ENCODE measurements at places on chromosomes 13 and 19.

GRCh38 chr13:72963762-72964161 is 95.0 kb upstream of the KLF5 start:
- H3K27ac ChIP-seq, result no peak overlapping the region
- H3K4me3 ChIP-seq, result no peak overlapping the region
- no peak for DNase-seq

DNA sequence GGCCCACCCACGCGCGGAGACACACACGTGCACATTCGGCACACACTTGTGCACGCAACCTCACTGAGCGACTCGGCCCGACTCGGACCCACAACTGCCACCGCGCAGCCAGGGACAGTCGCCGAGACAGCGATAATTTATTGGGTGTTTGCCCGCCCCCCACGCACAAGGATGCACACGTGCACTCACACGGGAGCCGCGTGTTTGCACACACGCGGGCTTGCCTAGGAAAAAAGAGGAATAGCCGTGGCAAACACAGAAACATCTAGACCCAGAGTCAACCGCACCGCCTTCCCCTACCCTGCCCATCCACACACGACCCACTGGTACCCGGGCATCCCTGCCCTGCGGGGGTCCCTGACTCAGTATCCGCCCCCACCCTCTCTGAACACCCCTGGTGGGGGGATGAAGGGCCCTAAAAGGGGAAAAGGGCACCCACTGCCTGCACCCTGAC is 1.1 kb upstream of the SSBP4 start:
- DNase-seq, result no peak
- H3K36me3 ChIP-seq, result peaks cover 9% of the 10 kb centered on the region
- H3K4me1 ChIP-seq, result peaks cover 65% of the 10 kb centered on the region
- H3K27me3 ChIP-seq, result no peaks in the 10 kb centered on the region
- H3K4me3 ChIP-seq, result peak overlapping the region; percentile 74

- DNase-seq, result no peak
- H3K36me3 ChIP-seq, result no peaks in the 10 kb centered on the region
- no peak overlapping the region for H3K4me3 ChIP-seq
- H3K27ac ChIP-seq, result no peak overlapping the region
Measured at GRCh38 chr13:26895081-26895807, 134.7 kb upstream of the GPR12 start.

GRCh38 chr19:44776402-44777096 is 1.1 kb upstream of the CBLC start:
- H3K27me3 ChIP-seq, result no peaks in the 10 kb centered on the region
- H3K36me3 ChIP-seq, result no peaks in the 10 kb centered on the region
- DNase-seq, result no peak
- no peak overlapping the region for H3K27ac ChIP-seq

GRCh38 chr19:41401483-41401882 is 3.9 kb downstream of the BCKDHA start:
- peaks cover 3% of the 10 kb centered on the region for H3K36me3 ChIP-seq
- H3K27me3 ChIP-seq, result no peaks in the 10 kb centered on the region
- H3K27ac ChIP-seq, result no peak overlapping the region
- H3K4me3 ChIP-seq, result no peak overlapping the region
- H3K4me1 ChIP-seq, result peaks cover 16% of the 10 kb centered on the region
- no peak for DNase-seq

- H3K27ac ChIP-seq, result no peak overlapping the region
- H3K36me3 ChIP-seq, result no peaks in the 10 kb centered on the region
- H3K4me3 ChIP-seq, result no peak overlapping the region
- no peaks in the 10 kb centered on the region for H3K27me3 ChIP-seq
- H3K4me1 ChIP-seq, result no peaks in the 10 kb centered on the region
- DNase-seq, result no peak
Measured at GRCh38 chr13:94031609-94032008, 447.9 kb downstream of the DCT start.

- no peak overlapping the region for H3K27ac ChIP-seq
- H3K27me3 ChIP-seq, result no peaks in the 10 kb centered on the region
- DNase-seq, result no peak
Measured at GRCh38 chr13:100439247-100439970, 149.2 kb downstream of the GGACT start.

DNA sequence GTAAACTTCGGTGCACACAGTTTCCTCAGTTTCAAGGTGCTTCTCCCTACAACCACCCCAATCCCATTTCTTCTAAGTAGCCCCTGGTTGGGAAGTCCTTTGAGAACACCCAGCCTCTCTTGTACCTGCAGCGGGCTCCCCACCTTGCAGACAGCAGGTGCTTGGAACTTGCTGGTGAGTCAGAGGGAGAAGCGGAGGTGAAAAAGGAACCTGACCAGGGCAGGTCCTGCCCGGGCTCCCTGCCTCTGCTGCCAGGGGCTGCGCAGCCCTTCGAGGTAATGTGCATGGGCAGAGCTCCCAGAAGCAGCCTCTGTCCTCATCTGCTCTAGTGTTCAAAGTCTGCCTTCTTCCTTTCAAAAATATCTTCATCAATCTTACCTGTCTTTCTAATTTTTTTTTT is 274.0 kb upstream of the SOX1 start:
- H3K4me3 ChIP-seq, result no peak overlapping the region
- no peaks in the 10 kb centered on the region for H3K27me3 ChIP-seq
- H3K27ac ChIP-seq, result no peak overlapping the region
- no peaks in the 10 kb centered on the region for H3K4me1 ChIP-seq
- DNase-seq, result no peak
- H3K36me3 ChIP-seq, result no peaks in the 10 kb centered on the region

DNA sequence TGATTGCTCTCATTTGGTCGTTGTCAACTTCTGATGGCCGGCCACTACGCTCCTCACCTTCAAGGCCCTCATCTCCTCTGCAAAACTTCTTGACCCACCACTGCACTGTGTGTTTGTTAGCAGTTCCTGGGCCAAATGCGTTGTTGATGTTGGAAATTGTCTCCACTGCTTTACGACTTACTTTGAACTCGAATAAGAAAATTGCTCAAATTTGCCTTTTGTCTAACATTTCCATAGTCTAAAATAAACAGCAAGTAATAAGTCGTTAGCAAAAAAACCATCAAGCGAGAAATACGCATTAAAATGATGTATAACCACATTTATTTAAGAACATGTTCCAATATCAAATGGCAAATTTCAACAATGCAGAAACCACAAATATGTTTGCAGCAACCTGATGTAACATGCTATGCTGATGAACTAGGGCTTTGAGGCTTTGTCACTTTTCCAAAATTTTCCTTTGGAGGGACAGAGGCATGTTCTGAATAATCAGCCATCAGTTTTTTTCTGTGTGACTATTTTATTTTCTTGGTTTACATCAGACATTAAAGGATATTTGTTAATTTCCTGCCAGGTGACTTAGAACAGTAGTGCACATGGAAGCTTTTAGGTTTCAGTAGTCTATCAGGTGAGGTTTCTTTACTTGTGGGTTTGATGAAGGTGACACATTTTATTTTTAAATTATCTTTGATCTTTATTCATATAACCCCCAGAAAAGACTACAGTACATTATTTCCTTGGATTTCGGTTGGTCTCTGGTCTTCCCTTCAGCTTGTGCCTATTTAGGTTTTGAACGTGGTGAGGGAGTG is 74.7 kb upstream of the TEX29 start:
- peaks cover 77% of the 10 kb centered on the region for H3K36me3 ChIP-seq
- H3K4me1 ChIP-seq, result peaks cover 2% of the 10 kb centered on the region
- no peak overlapping the region for H3K27ac ChIP-seq
- H3K4me3 ChIP-seq, result no peak overlapping the region
- no peaks in the 10 kb centered on the region for H3K27me3 ChIP-seq

DNA sequence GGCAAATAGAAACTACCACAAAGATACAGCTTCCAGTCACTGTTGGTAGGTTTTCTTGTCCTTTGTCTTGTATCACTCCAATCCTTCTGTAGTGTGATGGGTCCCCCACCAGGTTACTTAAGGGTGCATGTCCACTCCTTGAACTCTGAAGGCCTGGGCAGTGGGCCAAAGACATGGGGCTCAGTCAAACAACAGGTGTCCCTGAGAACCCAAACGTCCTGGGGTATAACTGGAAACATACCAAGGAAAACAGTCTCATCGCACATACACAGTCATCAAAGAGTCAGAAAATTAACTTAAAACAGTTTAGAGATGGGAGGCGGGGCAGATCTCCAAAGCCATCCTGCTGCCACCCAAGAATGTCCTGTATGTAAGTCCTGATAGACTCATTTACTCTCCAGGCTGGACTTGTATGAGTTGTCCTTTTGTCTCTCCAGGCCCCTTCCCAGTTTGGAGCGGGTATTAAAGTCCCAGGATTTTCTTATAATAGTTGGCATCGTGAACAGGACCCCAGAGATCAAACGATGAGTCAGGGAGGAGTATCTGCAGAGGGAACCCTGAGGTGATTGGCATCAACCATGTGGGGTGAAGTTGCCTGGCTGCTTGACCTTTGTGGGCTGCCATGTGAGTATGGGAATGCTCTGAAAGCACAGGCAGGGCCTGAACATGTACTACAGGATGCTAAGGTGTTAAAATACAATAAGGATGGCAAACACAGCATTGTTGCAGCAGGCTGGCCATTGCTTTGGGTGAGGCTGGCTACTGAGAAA is 613.2 kb upstream of the KLF12 start:
- no peak for DNase-seq
- no peaks in the 10 kb centered on the region for H3K4me1 ChIP-seq

GRCh38 chr13:60018536-60018935 is 145.2 kb downstream of the DIAPH3 start:
- no peak for DNase-seq
- H3K27me3 ChIP-seq, result no peaks in the 10 kb centered on the region
- no peak overlapping the region for H3K4me3 ChIP-seq
- H3K36me3 ChIP-seq, result peaks cover 26% of the 10 kb centered on the region
- H3K4me1 ChIP-seq, result peaks cover 48% of the 10 kb centered on the region

- H3K36me3 ChIP-seq, result no peaks in the 10 kb centered on the region
- H3K4me1 ChIP-seq, result peaks cover 5% of the 10 kb centered on the region
- no peak for DNase-seq
- no peak overlapping the region for H3K4me3 ChIP-seq
- H3K27me3 ChIP-seq, result peaks cover 30% of the 10 kb centered on the region
- H3K27ac ChIP-seq, result no peak overlapping the region
Measured at GRCh38 chr13:93224535-93224934, 2.1 kb upstream of the GPC6 start.

DNA sequence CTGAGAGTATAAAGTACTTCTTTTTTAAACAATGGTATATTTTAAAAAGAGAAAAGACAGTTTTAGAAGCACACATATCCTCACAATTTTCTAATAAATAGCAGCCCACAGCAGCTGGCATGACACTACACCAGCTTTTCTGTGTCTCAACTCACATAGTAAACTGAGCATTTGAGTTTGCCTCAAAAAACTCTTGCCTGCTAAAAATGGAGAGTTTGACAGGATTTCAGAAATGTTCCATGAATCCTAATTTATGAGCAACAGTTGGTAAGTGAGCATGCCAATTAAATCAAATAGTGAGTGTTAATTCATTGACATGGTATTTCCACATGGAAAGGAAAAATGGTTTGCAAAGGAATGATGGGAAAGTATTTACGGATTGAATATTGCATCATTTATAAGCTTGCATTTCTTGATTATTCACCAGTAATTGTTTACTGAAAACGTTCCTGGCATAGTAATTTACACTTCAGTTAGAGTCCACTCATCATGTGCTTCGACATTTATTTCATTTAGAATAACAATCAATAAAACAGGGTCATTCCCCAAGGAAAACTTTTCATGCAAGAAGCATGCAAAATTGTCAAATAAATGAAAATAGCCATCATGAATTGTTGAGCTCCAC is 323.0 kb downstream of the EFNB2 start:
- no peak overlapping the region for H3K4me3 ChIP-seq
- no peak overlapping the region for H3K27ac ChIP-seq
- no peaks in the 10 kb centered on the region for H3K4me1 ChIP-seq
- H3K27me3 ChIP-seq, result no peaks in the 10 kb centered on the region

DNA sequence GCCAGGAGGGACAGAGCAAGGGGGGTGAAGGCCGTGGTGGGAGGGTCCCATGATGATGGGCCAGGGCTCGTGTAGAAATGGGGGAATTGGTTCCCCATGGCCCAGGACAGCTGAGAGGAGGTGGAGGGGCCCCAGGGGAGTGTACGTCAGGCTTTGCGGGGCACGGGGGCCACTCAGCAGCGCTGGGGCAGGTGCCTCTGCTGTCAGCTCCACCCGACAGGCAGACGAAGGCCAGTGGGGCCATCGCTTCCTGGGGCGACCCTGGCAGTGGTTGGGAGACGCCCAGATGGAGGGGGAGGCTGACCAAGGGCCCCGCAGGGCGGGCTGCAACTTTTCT is 1.9 kb upstream of the TEKTIP1 start:
- H3K36me3 ChIP-seq, result peaks cover 50% of the 10 kb centered on the region
- DNase-seq, result no peak
- H3K27me3 ChIP-seq, result no peaks in the 10 kb centered on the region

DNA sequence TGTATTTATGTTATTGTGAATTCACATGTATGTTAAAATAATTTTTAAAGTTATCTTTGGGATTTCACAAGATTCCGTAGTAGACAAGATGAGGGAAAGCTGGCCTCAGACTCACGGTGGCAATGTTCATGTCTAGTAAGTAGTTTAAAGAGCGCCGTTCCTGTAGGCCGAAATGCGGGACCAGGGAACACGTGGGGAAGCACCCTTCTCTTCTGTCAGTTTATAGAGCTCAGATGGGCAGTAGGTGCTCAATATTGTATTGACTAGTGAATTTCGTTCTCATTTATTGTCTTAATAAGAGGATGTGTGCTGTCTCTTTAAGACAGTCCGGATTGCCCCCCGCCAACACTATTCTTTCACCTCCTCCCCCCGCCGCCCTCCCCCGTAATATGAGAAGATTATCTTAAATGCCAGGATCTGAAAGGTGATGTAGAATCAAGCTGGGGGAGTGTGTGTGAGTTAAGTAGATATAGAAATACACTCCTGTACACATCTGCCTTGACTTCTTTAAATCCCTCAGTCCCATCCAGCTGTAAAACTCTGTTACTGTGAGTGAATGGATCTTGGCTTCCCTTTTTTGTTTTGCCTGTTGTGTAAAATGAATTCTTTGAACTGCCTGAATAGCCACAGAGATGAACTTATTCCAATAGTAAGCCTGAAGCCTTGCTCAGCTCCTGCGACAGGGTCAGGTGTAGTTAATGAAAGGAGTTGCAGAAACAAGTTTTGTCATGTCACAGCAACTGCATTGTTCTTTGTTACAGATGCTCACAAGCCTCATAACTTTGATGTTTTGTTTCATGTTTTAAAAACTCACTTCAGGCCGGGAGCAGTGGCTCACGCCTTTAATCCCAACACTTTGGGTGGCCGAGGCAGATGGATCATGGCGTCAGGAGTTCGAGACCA is 1.3 kb downstream of the LAMP1 start:
- H3K27ac ChIP-seq, result peak overlapping the region; percentile 97
- H3K27me3 ChIP-seq, result peaks cover 8% of the 10 kb centered on the region
- H3K4me3 ChIP-seq, result peak overlapping the region; percentile 96
- no peak for DNase-seq
- peaks cover 21% of the 10 kb centered on the region for H3K4me1 ChIP-seq

DNA sequence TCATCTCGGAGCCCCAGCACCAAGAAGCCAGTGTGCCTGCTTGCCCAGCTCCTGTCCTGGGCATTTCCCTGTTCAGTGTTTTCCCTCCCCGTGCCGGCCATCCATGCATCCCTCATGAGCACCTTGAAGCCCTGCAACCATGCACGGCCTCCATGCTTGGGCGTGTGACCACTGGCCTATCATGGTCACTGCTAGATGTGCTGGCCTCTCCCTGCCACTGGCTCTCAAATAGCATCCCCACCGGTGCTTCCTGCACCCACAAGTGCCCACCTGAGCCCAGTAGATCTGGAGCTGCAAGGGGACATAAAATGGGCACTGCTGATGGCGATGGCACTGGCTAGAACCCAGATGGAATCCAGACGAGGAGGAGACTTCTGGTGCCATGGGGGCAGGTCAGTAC is 126.0 kb downstream of the TUBA3C start:
- no peaks in the 10 kb centered on the region for H3K36me3 ChIP-seq
- H3K4me1 ChIP-seq, result no peaks in the 10 kb centered on the region
- H3K27ac ChIP-seq, result no peak overlapping the region
- no peak for DNase-seq

- peaks cover 5% of the 10 kb centered on the region for H3K36me3 ChIP-seq
- peaks cover 16% of the 10 kb centered on the region for H3K27me3 ChIP-seq
- H3K4me1 ChIP-seq, result no peaks in the 10 kb centered on the region
Measured at GRCh38 chr19:33293255-33294057, 8.9 kb downstream of the CEBPA start.

Measured in activated T-helper 2 cell treated with anti-CD3 and anti-CD28 coated beads, Interferon-gamma antibody, Interleukin-2, Interleukin-4, amounts not matched to agents 10 μg/mL and 5 μg/mL and 100 μg/mL, durations not matched to agents 14 hours and 24 hours and 36 hours (primary cell).